ENCODE measurements at places on chromosomes 6 and 20.

- no peak for DNase-seq
These were observed 246.5 kb downstream of the HAO1 start for GRCh38 chr20:7693761-7694160.

- no peak for DNase-seq
These were observed 191.7 kb downstream of the ESR1 start for GRCh38 chr6:151999194-151999593.

- no peak for DNase-seq
These were observed 223.0 kb upstream of the LRFN2 start for GRCh38 chr6:40810171-40810570.

DNA sequence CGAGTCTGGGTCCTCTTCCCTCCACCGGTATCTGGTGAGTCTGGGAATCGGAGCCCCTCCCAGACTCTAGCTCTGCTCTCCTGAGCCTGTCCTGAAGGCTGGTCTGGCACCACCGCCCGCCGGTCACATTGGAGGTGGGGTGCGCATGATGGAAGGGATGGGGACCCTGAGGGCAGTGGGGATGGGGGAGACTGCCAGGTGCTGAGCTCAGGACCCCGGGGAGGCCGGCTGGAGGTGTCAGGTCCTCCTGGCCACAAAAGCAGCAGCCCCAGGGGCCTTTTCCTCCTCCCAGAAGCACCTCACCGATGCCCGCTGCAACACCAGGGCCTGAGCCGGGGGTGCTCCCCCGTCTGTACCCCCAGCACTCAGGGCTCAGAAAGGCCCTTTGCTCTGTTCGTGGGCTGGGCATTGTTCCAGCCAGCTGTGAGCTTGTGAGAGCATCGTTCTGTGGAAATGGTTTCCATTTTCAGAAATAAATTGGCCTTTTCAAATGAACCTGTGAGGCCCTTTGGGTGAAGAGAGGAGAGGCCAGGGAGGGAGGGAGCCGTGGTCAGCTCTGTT lies 2.5 kb upstream of the NPBWR2 start:
- DNase-seq, result no peak

DNA sequence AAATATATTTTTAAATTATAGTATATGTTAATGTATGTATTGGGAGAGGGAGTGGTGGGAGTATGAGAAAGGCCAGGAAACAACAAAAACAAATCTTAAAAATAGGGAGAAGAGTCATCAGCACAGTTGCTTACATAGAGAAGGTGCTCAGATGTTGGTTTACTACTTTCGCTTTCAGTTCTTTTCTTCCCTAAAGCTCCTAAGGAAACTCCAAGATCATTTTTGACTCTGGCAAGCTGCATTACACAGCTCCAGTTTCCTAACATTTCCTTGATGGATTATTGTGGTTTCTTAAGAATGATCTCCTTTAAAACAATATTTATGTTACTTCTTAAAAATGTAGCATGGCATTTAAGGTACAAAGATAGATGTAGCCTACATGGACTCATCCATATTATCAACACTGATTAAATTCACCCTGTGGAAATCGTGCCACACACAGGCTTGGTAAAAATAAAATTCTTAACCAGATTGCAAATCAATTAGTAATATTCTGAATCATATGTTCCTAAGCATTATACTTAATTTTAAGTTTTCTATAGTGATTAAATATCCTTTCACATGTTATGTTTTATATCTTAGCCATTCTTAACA lies 118.0 kb upstream of the MAN1A1 start:
- no peak for DNase-seq

GRCh38 chr20:59676126-59676850 lies 71.9 kb downstream of the PHACTR3 start:
- no peak for DNase-seq

DNA sequence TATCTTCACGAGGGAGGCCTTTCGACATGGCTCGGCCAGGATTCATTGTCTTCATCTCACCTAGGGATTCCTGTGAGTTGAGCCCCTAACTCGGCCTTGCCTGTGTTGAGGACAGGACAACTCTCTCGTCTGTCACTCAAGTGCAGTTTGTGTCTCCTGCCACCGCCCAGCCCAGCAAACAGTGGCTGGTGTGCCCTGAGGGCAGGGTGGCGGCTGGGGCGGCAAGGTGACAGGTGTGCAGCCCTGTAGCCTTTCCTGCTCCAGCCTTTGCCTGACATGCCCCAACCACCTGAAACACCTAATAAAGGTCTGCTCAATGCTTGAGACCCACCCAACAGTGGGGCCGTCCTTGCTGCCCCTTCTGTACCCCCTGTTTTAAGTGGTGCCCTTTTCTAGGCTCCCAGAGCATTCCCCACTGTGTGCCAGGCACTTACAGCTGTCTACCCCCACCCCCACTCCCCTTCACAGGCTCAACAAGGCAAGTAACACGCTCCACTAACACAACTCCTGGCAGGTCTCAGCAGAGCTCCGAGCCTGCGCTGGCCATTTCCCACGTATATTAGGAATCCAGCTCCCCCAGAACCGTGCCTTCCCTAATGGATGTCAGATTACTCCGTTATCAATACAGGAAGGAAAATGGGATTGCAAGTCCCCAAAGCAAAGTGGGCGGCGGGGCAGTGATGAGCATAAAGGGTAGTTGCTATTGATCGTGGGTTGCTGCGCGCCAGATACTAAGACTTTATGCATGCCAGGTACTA lies 17.7 kb downstream of the GFRA4 start:
- DNase-seq, result no peak

Data from stimulated activated CD4-positive, alpha-beta T cell treated with anti-CD3 and anti-CD28 coated beads, Interleukin-15, amount 100 ng/mL, for 1 hour (primary cell).